ENCODE measurements at places on chromosomes 13 and 19. TPM values are rescaled to one million over a fixed set of nuclear protein-coding genes. Genes with fewer than 3 reads are reported as not detected.

DNA sequence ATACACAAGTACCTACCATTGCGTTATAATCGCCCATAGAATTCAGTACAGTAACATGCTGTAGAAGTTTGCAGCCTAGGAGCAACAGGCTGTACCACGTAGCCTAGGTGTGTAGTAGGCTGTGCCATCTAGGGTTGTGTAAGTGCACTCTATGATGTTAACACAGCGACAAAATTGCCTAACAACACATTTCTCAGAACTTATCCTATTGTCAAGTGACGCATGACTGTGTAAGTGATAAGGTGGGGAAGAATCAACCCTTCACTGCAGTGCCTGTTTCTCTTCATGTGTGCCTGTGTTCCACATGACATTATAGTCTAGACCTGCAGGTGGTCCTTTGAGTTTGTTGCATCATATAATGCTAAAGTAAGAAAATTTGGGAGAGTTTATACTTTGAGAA lies 94.0 kb downstream of the PCDH9 start:
- DNase-seq: no peak

The PSG2 gene
- total RNA-seq: not detected

GRCh38 chr19:45275370-45275971 lies 24.4 kb downstream of the MARK4 start:
- DNase-seq: no peak

The POLD1 gene
- total RNA-seq: 17.3 TPM

- DNase-seq: no peak
Observed at GRCh38 chr19:4279530-4280422, 710 bp downstream of the SHD start.

DNA sequence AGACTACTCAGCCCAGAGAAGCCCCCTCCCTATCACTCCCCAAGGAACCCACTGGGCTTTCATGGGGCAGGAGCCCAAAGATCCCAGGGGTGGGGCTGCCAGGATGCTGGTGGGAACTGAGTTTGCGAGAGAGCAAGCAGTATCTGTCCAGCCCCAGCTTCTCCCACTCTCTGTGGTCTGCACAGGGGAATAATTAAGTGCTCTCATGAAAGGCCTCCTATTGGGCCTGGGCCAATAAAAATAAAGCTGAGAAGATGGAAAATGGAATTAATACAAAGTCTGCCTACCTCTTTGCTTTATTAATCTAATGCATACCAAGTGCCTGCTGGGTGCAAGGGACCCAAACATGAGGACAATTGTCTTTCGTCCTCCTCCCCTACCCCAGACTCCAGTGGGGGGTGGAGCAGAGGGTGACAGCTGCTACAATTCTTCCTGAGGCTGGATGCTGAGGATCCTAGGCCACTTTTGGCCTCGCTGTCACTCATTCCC lies 5.4 kb downstream of the DDX39A start:
- DNase-seq: no peak

- DNase-seq: no peak
Observed at GRCh38 chr19:35288331-35288730, 3.6 kb upstream of the MAG start.

The CEACAM8 gene
- not detected for total RNA-seq

The USHBP1 gene
- 8.8 TPM for total RNA-seq

GRCh38 chr19:29711584-29712132 lies 3.4 kb downstream of the C19orf12 start:
- no peak for DNase-seq

GRCh38 chr13:38905861-38906260 lies 84.8 kb downstream of the STOML3 start:
- DNase-seq: no peak

- no peak for DNase-seq
Observed at GRCh38 chr13:39970177-39970846, 314.9 kb downstream of the COG6 start.

- no peak for DNase-seq
Observed at GRCh38 chr19:46981286-46981945, 38.2 kb upstream of the NPAS1 start.

- DNase-seq: peak; percentile 84
Observed at GRCh38 chr19:38949580-38950367, 19.0 kb downstream of the MRPS12 start.

DNA sequence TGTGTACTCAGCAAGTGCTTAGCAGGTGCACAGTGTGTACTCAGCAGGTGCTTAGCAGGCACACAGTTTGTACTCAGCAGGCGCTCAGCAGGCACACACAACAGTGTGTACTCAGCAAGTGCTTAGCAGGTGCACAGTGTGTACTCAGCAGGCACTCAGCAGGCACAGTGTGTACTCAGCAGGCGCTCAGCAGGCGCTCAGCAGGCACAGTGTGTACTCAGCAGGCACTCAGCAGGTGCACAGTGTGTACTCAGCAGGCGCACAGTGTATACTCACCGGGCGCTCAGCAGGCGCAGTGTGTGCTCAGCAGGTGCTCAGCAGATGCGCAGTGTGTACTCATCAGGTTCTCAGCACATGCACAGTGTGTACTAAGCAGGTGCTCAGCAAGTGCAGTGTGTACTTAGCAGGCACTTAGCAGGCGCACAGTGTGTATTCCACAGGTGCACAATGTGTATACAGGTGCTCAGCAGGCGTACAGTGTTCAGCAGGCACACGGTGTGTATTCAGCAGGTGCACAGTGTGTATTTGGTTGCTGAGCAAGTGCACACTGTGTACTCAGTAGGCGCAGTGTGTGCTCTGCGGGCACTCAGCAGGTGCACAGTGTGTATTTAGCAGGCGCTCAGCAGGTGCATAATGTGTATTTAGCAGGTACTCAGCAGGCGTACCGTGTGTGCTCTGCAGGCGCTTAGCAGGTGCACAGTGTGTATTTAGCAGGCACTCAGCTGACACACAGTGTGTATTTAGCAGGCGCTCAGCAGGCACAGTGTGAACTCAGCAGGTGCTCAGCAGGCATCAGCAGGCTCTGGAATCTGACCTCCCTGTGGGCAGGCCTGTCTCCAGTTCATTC lies 15.1 kb downstream of the CRTC1 start:
- DNase-seq: no peak

Data from breast epithelium (tissue), 4 donors.